ENCODE measurements at places on chromosomes 5 and 9.

- DNase-seq = no peak
These were observed 10.9 kb upstream of the AFAP1L1 start for GRCh38 chr5:149260761-149261160.

DNA sequence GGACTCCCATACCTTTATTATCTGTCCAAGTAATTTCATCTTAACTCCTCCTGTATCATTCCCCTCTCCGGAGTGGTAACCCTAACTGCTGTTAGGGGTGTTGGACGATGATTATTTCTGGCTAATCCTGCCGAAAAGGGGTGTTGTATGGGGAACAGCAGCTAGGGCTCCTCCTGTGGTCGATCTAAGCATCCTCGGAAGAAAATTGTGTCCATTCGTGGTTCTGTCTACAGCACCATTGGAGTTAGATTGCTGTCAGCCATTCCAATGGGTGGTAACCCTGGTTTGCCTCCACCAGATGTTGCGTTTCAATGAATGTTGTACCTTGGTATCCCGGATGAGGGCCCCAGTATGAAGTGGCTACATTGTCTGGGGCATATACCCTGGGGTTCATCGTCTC lies 35.6 kb upstream of the LMNB1 start:
- no peak for DNase-seq

DNA sequence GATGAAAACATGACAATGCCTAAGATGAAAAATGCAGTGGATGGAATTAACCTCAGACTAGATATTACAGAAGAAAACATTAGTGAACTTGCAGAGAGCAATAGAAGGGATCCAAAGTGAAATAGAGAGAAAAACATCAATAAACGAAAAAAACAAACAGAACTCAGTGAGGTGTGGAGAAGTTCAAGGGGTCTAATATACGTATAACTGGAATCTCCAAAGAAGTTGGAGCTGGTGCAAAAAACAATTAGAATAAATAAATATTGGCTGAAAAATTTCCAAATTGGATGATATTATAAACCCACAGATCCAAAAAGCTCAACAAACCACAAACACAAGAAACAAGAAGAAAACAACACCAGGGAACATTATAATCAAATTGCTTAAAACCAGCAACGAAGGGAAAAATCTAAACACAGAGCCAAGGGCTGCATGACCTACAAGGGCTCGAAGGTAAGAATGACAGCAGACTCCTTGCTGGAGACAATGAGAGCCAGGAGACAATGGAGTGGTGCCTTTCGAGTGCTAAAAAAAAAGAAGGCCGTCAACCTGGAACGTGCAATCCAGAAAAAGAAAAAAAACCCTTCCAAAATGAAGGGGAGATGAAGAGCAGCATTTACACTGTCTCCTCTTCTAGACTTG lies 11.8 kb downstream of the FAM163B start:
- no peak for DNase-seq

DNA sequence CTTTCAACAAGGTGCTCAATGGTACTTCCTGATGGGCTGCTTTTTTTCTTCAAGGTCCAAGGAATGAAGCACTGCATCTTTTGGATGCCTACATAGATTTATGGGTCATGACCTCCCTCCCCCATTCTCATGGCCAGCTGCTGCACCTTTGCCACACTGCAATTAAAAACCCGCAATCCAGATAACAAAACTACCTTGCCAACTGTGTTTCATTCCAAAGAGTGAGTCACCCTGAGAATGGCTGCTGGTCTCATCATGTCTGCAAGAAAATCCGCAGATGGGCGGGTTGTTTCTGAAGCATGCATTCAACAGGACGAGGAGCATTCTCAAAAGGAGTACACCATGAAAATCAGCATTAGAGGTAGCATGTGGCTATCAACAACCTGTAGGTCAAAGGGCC lies 139.8 kb downstream of the ELAVL2 start:
- DNase-seq = peak; percentile 95

DNA sequence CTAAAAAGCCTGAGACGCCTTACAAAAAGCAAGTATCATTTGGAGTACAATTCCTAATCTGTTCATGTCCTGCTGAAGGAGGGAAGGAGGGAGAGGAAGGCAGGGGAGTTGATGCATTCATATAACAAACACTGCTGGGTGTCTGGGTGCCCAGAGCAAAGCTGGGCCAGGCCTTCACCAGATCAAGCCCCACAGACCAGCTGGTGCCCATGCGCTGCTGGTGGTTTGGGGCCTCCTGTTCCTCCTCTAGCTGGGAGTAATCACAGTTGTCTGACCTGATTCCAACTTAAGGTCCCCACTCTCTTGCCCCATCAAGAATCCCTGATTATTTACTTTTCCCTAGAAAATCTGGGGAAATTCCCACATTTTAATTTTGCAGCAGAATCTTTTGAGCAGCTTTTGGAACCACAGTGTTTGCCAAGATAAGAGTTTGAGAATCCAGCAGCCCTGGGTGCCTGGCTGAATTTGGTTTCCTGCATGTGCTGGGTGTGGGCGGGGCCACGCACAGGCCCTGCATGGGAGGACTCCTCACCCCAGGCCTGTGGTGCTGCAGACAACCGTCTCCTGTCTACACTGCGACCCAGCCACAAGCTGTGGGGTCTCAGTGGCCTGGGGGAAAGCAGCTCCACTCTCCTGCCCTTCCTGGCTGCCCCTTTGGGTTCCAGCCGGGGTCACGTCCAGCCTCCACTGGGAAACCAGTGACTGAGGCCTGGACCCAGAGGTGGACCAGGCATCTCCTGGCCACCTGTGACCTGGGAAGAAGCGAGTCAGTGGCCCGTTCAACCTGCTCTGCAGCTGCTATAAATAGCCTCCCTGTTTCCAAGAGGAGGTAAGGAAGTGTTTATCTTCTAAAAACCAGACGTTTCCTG lies 47.5 kb downstream of the NEURL1B start:
- DNase-seq = peak; percentile 87

All from islet precursor cell (in vitro differentiated cells).